CD8-positive, alpha-beta memory T cell (primary cell): ENCODE measurements at places on chromosomes 2 and 18. TPM values are rescaled to one million over a fixed set of nuclear protein-coding genes. Genes with fewer than 3 reads are reported as not detected.
A peak's percentile ranks its signal among the peaks of the same experiment; 100 is the strongest.

GRCh38 chr2:55581874-55582547 is 35.4 kb downstream of the PPP4R3B start:
- peaks cover 13% of the 10 kb centered on the region for H3K36me3 ChIP-seq
- H3K4me1 ChIP-seq: no peaks in the 10 kb centered on the region
- no peak for DNase-seq
- no peak overlapping the region for H3K27ac ChIP-seq
- no peak overlapping the region for H3K4me3 ChIP-seq

The NDUFS1 gene
- total RNA-seq: 106 TPM

- H3K27me3 ChIP-seq: no peaks in the 10 kb centered on the region
- DNase-seq: no peak
- no peaks in the 10 kb centered on the region for H3K36me3 ChIP-seq
- no peak overlapping the region for H3K27ac ChIP-seq
- H3K4me3 ChIP-seq: no peak overlapping the region
- H3K4me1 ChIP-seq: no peaks in the 10 kb centered on the region
Measured at GRCh38 chr2:103025056-103025455, 263.2 kb downstream of the TMEM182 start.

GRCh38 chr2:45477546-45477945 is 133.5 kb downstream of the SRBD1 start:
- no peak overlapping the region for H3K4me3 ChIP-seq
- DNase-seq: no peak
- peaks cover 7% of the 10 kb centered on the region for H3K36me3 ChIP-seq
- no peak overlapping the region for H3K27ac ChIP-seq
- H3K27me3 ChIP-seq: no peaks in the 10 kb centered on the region
- no peaks in the 10 kb centered on the region for H3K4me1 ChIP-seq

The IL18RAP gene
- 4.1 TPM for total RNA-seq

DNA sequence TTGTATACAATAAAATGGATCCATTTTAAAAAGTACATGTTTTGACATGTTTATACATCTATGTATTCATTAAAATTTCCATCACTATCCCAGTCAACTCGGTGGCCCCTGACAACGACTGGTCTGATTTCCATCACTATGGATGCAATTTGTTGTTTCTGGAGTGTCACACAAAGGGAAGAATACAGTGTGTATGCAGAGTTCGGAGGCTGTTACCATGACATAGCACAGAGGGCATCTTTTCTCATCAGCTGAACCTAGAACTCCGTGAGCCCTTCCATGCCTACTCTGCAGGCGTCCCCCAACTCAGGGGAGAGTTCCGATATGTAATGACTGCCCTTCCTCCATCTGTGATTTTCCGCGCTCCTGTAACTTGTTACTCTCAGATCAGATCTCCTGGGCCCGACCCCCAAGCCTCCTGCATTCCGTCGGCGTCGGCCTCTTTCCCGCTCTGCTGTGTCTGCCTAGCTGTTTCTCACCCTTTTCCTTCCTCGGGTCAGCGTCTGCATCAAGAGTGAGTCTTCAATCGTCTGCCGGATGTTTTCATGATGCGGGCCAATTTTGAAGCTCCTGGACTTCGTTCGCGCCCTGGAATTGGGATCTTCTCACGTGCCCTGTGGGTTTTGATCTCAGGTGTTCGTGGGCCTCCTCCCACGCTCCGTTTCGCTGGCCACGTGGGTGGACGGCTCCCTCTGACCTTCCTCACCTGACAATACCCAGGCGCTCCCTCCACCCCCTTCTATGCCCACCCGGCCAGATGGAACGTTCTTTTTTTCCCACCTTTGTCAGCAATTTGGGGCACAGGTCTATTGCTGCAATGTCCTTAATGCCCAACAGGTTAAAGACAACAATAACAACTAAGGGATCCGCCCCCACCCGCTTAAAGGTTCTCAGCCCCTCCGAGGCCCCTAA is 161.0 kb downstream of the TWIST2 start:
- H3K36me3 ChIP-seq: no peaks in the 10 kb centered on the region
- H3K27ac ChIP-seq: no peak overlapping the region
- H3K27me3 ChIP-seq: no peaks in the 10 kb centered on the region
- H3K4me3 ChIP-seq: no peak overlapping the region
- no peaks in the 10 kb centered on the region for H3K4me1 ChIP-seq
- DNase-seq: no peak

- H3K36me3 ChIP-seq: no peaks in the 10 kb centered on the region
- no peak overlapping the region for H3K27ac ChIP-seq
- DNase-seq: no peak
- no peak overlapping the region for H3K4me3 ChIP-seq
- no peaks in the 10 kb centered on the region for H3K27me3 ChIP-seq
Measured at GRCh38 chr2:203897544-203897943, 30.0 kb downstream of the CTLA4 start.

- no peak for DNase-seq
- H3K27ac ChIP-seq: no peak overlapping the region
- H3K27me3 ChIP-seq: no peaks in the 10 kb centered on the region
Measured at GRCh38 chr2:238087211-238087610, 12.9 kb upstream of the ESPNL start.

- no peak overlapping the region for H3K27ac ChIP-seq
- DNase-seq: peak; percentile 11
- no peaks in the 10 kb centered on the region for H3K36me3 ChIP-seq
- H3K4me1 ChIP-seq: peaks cover 46% of the 10 kb centered on the region
Measured at GRCh38 chr18:45962461-45962860, 4.7 kb downstream of the EPG5 start.

The TTN gene
- total RNA-seq: 0.80 TPM

The CXCR1 gene
- total RNA-seq: not detected

The LIPG gene
- total RNA-seq: not detected

DNA sequence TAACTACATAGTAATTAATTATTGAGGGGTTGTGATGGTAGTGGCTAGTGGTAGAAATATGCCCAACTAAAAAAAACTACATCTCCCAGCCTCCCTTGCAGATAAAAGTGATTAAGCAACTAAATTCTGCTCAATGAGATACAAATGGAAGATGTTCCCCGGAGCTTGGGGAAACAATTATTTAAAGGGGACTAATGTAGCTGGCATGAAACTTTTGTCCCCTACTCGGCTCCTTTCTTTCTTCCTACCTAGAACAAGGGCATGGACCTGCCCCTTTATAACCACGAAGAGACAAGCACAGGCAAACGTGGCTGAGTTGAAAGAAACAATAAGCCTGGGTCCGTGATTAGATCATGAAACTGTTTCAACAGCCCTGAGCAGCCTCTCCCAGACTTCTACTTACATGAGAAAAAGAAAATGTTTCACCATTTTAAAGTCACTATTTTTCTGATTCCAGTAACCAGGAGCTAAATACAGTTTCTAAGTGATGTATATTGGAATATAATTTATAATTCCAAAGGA is 236.9 kb downstream of the SCG2 start:
- no peaks in the 10 kb centered on the region for H3K4me1 ChIP-seq
- no peak for DNase-seq
- no peaks in the 10 kb centered on the region for H3K27me3 ChIP-seq
- H3K36me3 ChIP-seq: no peaks in the 10 kb centered on the region

- H3K4me1 ChIP-seq: no peaks in the 10 kb centered on the region
- no peak for DNase-seq
- H3K4me3 ChIP-seq: no peak overlapping the region
- H3K36me3 ChIP-seq: no peaks in the 10 kb centered on the region
- H3K27ac ChIP-seq: no peak overlapping the region
- H3K27me3 ChIP-seq: no peaks in the 10 kb centered on the region
Measured at GRCh38 chr2:34892766-34893165, 1293.7 kb upstream of the FAM98A start.

GRCh38 chr2:187917535-187917934 is 363.3 kb upstream of the TFPI start:
- no peaks in the 10 kb centered on the region for H3K27me3 ChIP-seq
- H3K27ac ChIP-seq: no peak overlapping the region
- DNase-seq: no peak
- H3K4me1 ChIP-seq: no peaks in the 10 kb centered on the region

The SAG gene
- total RNA-seq: not detected

The CHN1 gene
- total RNA-seq: 18.4 TPM

The MAL gene
- total RNA-seq: 27.3 TPM

DNA sequence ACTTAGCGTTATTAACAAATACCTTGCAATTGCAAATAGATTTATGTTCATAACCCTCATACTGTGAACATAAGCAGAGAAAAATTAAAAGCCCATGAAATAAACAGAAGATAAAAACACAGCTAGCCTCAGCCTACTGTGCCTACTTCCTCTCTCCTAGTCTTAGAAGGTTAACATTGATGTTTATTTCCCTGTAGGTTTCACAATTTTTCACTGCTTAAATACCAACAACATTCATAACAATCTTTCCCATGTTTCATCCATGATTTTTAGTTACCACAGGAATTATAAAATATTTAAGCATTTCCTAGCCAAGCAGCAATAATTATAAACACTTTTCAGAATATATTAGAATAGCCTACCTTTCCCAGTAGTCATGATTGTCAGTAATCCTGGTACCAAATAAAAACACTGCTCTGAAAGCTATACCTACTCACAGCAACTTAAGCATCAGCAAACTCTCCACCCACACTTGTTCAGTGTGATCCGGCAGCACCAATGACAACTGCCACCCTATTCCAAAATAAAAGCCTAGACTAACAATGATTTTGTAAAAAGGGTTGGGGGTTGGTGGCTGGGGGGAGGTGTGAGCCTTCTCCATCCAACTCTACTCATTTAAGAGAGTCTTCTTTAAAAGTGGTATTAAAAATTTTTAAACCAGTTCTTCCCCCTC is 40.6 kb upstream of the RNU4ATAC start:
- H3K36me3 ChIP-seq: no peaks in the 10 kb centered on the region
- no peak overlapping the region for H3K27ac ChIP-seq
- peaks cover 22% of the 10 kb centered on the region for H3K4me1 ChIP-seq
- no peaks in the 10 kb centered on the region for H3K27me3 ChIP-seq
- DNase-seq: no peak
- no peak overlapping the region for H3K4me3 ChIP-seq

The SPP2 gene
- not detected for total RNA-seq

- peaks cover 7% of the 10 kb centered on the region for H3K4me1 ChIP-seq
- H3K4me3 ChIP-seq: no peak overlapping the region
- H3K36me3 ChIP-seq: no peaks in the 10 kb centered on the region
- DNase-seq: no peak
- no peaks in the 10 kb centered on the region for H3K27me3 ChIP-seq
Measured at GRCh38 chr2:230124757-230125431, 56.2 kb upstream of the SLC16A14 start.

- H3K27me3 ChIP-seq: no peaks in the 10 kb centered on the region
- no peaks in the 10 kb centered on the region for H3K4me1 ChIP-seq
- H3K27ac ChIP-seq: no peak overlapping the region
- DNase-seq: no peak
- no peak overlapping the region for H3K4me3 ChIP-seq
Measured at GRCh38 chr2:226478109-226478809, 321.4 kb downstream of the IRS1 start.

- H3K4me1 ChIP-seq: no peaks in the 10 kb centered on the region
- no peaks in the 10 kb centered on the region for H3K36me3 ChIP-seq
- no peaks in the 10 kb centered on the region for H3K27me3 ChIP-seq
- DNase-seq: no peak
- no peak overlapping the region for H3K27ac ChIP-seq
Measured at GRCh38 chr2:222241128-222241870, 57.5 kb downstream of the PAX3 start.

- H3K27me3 ChIP-seq: no peaks in the 10 kb centered on the region
- H3K4me1 ChIP-seq: peaks cover 64% of the 10 kb centered on the region
- peak; percentile 78 for DNase-seq
- peak overlapping the region; percentile 95 for H3K27ac ChIP-seq
- H3K4me3 ChIP-seq: peak overlapping the region; percentile 89
Measured at GRCh38 chr2:96146153-96146880, 1.1 kb upstream of the DUSP2 start.

- peaks cover 82% of the 10 kb centered on the region for H3K27me3 ChIP-seq
- no peak overlapping the region for H3K27ac ChIP-seq
- peaks cover 42% of the 10 kb centered on the region for H3K4me1 ChIP-seq
- no peaks in the 10 kb centered on the region for H3K36me3 ChIP-seq
Measured at GRCh38 chr2:19356545-19357401, 1.6 kb downstream of the OSR1 start.

DNA sequence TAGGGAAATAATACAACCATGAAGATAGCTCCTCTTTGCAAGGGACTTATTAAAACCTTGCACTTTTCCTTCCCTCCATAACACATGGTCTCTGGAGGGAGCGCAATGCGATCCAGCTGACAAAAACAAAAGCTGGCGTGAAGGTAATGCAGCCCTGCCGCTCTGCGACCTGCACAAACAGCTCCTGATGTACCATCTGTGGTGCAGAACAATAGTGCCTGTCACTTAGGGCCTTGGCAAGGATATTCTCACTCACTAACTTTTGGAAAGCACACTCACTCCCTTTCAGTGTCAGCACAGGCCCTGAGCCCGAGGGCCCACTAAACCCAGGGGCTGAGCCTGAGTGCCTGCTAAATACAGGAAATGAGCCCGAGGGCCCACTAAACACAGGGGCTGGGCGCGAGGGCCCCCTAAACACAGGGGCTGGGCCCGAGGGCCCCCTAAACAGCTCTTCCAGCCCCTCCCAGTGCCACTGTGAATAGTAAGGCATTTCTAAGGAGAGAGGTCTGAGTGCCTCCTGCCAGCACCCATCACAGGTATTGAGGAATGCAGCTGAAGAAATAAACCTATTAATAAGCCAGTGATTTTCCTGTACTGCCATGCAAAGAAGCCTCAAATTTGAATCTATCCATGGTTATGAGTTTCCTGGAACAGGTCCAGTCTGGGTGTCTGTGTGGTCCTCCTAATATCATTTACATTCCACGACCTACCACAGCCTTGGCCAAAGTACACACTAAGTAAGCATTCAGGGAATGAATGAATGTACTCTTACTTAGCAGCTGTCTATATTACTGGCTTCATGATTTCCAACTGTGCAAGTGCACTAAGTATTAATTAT is 9.3 kb downstream of the L3MBTL4 start:
- DNase-seq: no peak
- no peaks in the 10 kb centered on the region for H3K4me1 ChIP-seq
- H3K36me3 ChIP-seq: no peaks in the 10 kb centered on the region
- H3K4me3 ChIP-seq: no peak overlapping the region
- H3K27me3 ChIP-seq: no peaks in the 10 kb centered on the region
- H3K27ac ChIP-seq: no peak overlapping the region

The GDF7 gene
- not detected for total RNA-seq

DNA sequence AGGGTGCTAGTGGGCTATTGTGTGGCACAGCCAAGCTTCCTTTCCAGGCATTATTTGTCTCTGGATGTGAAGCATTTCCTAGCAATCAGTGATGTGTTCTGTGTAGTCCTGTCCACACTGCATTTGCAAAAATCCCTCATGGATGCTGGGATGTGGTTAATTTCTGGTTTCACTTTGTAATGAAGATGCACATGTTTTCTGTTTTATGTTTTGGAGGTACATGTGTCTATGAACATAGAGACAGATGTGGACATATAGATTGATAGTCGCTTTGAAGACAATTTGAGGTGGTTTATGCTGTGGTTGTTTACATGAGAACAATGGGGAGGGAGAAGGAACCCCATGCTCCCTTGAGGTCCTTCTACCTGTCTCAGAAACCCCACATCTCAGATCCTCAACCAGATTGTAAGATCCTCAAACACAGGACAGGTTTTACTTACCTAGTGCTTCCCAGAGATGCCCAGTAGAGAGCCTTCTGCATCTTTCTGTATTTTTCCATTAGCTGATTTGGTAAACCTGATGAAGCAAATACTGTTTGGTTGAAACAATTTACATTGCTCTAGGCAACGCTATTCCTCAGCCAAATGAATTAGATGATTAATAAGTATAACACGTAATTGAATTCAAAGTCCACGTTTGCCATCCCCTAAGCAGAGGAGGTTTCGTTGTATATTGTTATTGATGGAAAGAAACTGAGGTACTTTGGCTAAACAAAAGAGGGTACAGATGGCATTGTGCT is 204.4 kb downstream of the SPP2 start:
- DNase-seq: no peak
- no peaks in the 10 kb centered on the region for H3K4me1 ChIP-seq
- H3K27me3 ChIP-seq: no peaks in the 10 kb centered on the region
- no peaks in the 10 kb centered on the region for H3K36me3 ChIP-seq
- no peak overlapping the region for H3K4me3 ChIP-seq
- no peak overlapping the region for H3K27ac ChIP-seq

The PRSS56 gene
- total RNA-seq: not detected
